ENCODE measurements at places on chromosomes 5 and 9. TPM values are rescaled to one million over a fixed set of nuclear protein-coding genes. Genes with fewer than 3 reads are reported as not detected.

PRELID2 gene
- total RNA-seq: 20.1 TPM

- no peak overlapping the region for H3K27ac ChIP-seq
- H3K36me3 ChIP-seq: no peaks in the 10 kb centered on the region
- no peak for DNase-seq
- no peak overlapping the region for H3K4me3 ChIP-seq
Observed at GRCh38 chr5:9903801-9904200, 273.6 kb upstream of the TAS2R1 start.

DNA sequence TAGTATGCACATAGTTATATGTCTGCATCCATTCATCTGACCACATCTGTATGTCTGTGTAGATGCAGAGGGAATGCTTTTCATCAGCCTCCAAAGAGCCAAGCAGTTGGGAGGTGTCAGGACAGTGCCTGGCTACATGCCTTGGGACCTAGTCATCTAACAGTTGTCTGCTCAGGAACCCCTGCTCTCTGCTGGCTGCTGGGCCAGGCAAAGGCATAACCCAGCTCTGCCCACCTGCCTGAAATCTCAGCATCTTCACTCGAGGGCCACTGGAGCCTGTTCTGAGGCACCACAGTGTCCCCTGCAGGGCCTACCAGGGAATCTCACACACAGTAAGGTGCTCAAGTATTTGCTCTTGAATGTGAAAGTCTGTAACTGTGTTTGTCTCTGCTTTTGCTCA lies 3.7 kb downstream of the C9orf50 start:
- no peak overlapping the region for H3K4me3 ChIP-seq
- H3K27me3 ChIP-seq: peaks cover 49% of the 10 kb centered on the region
- H3K36me3 ChIP-seq: no peaks in the 10 kb centered on the region
- peaks cover 32% of the 10 kb centered on the region for H3K4me1 ChIP-seq

ADAMTSL1 gene
- not detected for total RNA-seq

DNA sequence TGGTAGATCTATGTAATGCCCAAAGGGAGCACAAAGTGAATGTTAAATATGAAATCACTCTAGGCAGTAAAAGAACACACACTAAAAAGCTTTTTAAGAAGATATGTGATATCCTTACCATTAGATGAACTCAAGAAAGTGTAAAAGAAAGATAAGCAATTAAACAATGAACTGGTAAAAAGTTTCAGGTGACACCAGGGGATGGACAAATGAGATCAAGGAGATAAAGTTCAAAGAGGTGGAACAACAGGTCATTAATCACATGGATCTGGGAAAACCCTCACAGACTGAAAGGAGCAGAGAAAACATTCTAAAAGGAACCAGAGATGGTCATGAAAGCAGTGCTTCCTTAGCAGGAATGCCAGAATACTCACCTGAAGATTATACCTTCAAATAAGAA lies 40.7 kb downstream of the LHFPL2 start:
- no peak overlapping the region for H3K27ac ChIP-seq
- H3K4me3 ChIP-seq: no peak overlapping the region
- DNase-seq: no peak

GRCh38 chr5:149863830-149864229 lies 80.8 kb downstream of the PDE6A start:
- no peaks in the 10 kb centered on the region for H3K4me1 ChIP-seq
- DNase-seq: peak; percentile 27
- no peaks in the 10 kb centered on the region for H3K36me3 ChIP-seq
- H3K27ac ChIP-seq: no peak overlapping the region

NUTM2G gene
- not detected for total RNA-seq

GRCh38 chr9:109972026-109972882 lies 192.3 kb downstream of the PALM2AKAP2 start:
- H3K27ac ChIP-seq: no peak overlapping the region
- H3K27me3 ChIP-seq: no peaks in the 10 kb centered on the region
- H3K36me3 ChIP-seq: no peaks in the 10 kb centered on the region
- H3K4me3 ChIP-seq: no peak overlapping the region
- no peaks in the 10 kb centered on the region for H3K4me1 ChIP-seq
- no peak for DNase-seq

Data from K562 (cell line).